ENCODE measurements at places on chromosomes 16 and 17.
A peak's percentile ranks its signal among the peaks of the same experiment; 100 is the strongest.

DNA sequence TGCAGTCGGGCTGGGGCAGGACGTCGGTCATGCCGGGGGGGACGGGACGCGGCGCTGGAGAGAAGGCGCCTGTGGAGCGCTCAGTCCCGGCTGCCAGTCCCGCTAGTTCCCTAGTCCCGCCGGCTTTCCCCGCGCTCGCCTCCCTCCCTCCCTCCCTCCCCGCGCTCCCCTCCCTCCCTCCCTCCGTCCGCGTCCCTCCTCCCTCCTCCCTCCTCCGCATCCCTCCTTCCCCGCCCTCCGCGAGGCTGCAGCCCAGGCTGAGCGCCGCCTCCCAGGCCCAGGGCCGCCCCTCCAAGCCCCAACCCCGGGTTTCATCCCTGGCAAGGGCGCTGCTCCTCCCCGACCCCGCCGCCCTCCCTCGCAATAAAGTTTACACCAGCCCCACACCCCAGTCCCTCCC lies 34.8 kb downstream of the TIMM22 start:
- no peak for DNase-seq

DNA sequence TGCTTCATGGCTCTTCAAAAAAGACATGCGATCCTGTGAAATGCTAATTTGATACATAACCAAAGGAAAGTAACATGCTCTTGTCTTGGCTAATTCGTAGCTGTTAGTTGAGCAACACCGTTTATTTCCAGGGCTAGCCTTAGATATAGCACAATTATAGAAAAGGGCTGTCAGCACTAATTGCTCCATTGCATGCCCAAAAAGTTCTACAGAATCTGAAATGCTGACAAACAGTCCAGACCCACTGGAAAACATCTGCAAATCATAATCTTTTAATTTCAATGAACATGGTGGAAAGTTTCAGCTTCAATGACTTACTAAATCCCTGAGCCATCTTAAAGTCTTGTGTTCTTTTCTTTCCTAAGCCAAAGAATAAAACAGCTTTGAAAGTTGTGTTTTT lies 42.9 kb upstream of the NUDT7 start:
- DNase-seq: no peak

GRCh38 chr16:68369697-68370580 lies 59.1 kb downstream of the PRMT7 start:
- peak; percentile 70 for DNase-seq

- DNase-seq: no peak
Observed at GRCh38 chr17:9251273-9251672, 230.0 kb downstream of the NTN1 start.

DNA sequence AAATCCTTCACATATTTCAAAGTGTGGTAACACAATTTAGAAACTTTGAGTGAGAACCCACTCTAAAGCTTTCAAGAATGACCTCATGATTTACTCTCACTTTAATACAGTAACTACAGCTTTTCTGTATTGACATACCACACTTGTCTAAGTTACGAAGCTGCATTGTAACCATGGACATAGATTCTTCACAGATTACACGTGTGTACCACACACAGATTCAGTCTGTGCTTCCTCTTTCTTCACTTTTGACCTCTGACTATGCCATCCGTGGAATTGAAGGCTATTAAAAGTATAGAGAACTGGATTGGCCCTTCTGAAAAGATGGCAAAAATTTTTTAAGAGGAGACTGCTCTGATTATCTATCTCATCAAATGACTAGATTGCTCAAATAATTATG lies 172.7 kb downstream of the TANC2 start:
- DNase-seq: no peak

DNA sequence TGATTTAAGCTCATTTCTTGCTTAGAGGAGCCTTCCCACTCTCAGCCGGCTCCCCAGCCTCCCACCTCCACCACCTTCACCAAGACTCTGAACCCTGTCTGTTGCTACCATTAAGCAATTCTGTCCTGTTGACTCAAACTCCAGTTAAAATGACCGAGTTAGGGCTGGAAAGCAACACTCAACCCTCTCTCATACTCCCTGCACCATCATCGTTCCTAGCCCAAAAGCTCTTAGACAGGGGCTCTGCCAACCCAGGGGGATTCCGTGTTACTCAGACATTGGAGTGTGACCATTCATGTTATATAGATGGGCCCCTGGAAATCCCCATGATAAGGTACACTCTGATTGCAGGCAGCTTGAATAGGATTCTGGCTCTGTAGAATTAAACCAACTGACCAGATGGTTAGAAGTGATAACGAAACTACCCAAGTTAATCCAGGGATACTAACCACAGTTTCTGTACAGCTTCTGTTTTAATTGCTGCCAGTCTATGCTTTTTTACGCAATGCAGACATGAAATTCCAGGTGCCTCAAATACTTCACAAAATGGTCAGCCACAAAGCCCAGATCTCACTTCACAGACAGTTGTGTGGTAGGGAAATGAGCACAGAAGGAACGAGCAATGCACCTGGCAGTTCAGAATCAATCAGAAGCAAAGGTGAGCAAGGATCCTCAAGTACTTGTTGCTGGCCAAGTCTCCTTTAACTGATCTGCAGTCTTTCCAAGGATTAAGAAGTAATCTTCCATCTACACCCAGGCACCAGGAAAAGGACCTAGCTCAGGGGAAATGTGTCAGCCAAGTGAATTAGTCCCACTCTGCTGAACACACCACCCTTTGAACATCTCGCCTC lies 2.1 kb downstream of the SSTR2 start:
- DNase-seq: no peak

- no peak for DNase-seq
Observed at GRCh38 chr17:67801626-67802175, 23.6 kb upstream of the BPTF start.

DNA sequence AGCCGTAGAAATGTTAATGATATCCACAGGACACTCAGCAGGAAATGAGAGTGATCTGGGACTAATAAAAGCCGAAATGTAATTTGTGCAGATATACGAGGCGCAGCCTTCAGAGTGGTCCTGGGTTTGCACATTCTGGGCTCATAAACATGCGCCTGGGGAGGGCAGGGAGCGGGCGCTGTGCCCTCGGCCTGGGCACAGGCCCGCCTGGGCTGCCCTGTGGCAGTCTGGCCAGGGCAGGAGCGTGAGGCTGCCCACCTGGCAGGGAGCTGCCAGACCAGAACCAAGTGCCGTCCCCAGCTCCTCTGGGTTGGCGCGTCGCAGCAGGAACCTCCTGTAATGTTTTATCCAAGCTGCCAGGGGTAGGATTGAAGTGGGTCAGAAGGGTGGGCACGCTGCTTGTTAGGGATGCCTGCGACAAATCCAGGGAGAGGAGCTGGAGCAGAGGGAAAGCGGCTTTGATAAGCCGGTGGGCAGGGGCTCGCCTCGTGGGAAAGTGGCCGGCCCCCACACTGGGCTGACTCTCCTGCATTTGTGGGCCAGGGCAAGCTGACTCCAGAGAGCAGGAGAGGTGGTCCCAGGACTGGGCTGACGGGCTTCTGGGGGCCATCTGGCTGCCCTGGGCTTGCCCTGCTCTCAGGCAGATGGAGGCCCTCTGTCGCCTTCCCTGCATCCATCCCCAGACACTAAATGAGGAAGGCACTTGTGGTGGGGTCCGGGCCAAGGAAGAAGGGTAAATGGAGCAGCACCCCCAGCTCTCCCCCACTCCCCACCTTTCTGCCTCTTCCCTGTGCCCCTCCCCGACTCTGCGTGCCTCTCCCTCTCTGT lies 45.9 kb downstream of the SREBF1 start:
- DNase-seq: no peak

DNA sequence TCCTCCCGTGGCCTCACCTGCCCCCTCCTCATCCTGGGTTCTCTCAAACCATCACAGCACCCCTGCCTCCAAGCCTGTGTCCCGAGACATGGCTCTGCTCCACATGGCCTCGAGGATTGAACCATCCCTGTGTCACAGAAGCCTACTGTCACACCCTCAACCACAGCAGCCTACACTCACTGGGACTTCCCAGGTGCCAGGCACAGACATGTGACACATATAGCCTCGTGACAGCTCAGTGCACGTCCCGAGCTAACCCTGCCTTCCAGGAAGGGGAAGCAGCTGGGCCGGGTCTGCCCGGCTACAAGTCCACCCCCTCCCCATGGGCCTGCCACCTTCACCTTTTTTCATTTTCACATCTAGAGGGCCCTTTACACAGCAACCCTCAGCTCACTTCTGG lies 238.3 kb downstream of the CPPED1 start:
- DNase-seq: no peak

DNA sequence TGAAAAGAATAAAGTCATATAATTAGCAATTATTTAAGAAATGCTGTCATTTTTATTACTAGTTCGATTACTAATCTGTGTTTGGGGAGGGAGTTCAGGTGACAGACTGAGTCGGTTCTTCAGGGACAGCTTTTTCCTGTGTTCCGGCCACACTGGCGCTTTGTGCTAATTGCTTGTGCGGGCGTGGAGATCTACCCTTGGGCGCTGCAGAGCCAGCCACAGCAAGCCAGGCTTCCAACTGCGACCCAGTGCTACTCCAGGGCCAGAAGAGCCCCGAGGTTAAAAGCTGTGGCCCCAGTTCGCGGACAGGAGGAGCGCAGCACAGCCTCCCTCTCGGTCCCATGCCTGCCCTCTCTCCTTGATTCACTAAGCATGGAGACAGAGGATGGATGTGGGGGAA lies 6.5 kb upstream of the OR2C1 start:
- DNase-seq: no peak

GRCh38 chr17:2011411-2012371 lies 13.4 kb downstream of the RTN4RL1 start:
- no peak for DNase-seq

DNA sequence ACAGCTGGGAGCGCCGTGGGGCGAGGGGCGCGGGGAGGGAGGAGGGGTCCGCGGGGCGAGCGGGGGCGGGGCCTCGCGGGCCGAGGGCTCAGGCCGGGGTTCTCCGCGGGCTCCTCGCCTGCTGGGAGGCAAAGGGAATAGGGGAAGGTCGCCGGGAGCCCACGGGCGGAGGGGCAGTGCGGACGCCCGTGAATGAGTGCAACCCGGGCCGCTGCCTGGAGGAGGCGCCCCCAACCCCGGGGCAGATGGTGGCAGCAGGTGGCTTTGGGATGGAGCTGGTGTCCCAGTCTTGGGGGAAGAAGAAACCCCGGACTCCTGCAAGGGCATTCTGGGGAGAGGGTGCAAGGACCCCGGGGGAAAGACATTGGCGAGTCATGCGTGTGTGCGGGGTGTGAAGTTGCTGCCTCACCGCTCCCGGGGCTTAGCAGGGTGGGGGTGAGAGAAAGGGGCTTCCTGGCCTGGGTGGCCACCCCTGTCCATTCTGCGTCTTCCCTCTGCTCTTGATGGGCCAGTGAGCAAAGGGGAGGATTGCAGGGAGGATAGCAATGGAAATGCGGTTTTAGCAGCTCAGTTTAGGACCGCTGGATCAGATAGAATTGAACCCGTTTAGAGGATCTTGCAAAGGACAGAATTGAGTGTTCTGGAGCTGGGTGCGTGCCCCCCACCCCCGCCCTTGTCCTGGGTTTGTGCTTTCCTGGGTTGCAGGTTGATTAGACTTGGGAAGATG lies 526 bp downstream of the KIAA0513 start:
- peak; percentile 48 for DNase-seq

DNA sequence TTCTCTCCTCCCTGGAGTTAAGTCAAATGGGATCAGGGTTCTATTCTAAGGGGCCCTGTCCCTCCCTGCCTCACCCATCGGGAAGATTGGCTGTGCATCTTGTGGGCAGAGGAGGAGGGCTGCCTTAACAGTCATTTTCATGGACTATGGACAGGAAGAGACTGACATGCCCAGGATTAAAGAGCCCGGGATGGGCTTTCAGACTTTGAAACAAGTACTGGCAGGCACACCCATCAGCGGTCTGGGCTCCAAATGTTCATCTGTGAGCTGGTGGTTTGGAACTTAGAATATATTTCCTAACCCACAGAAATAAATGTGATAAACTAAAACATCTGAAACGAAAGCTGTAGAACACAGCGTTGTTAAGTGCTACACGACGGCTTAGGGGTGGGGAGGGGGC lies 6.5 kb downstream of the SLC6A4 start:
- DNase-seq: no peak

DNA sequence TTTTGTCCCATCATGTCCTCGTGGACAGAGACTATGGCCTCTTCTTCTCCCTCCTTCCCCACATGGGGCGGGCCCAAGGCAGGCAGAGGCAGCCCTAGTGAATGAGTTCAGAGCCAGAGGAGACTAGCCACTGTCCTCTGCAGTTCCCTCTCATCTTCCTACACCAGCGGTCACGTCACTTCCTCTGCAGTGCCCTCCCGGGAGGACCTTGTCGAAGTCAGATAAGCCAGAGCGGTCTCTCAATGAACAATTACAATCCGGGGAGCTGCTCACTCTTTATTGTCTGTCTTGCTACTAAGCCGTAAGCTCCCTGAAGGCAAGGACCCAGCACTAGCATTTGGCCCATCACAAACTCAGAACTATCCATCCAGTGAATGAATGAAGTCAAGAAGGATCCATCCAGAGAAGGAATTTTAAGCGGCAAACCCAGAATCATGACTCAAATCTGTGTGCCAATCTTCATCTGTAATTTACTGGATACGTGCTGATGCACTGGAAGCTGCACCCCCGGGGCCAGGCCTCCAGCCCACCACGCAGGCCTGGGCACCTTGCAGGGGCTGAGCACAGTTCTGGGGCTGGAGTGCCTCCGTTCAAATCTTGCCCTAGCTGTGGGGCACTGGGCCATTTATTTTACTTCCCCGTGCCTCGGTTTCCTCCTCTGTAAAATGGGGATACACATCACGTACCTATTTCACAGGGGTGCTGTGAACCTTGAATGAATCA lies 18.1 kb downstream of the ZNF423 start:
- DNase-seq: no peak

DNA sequence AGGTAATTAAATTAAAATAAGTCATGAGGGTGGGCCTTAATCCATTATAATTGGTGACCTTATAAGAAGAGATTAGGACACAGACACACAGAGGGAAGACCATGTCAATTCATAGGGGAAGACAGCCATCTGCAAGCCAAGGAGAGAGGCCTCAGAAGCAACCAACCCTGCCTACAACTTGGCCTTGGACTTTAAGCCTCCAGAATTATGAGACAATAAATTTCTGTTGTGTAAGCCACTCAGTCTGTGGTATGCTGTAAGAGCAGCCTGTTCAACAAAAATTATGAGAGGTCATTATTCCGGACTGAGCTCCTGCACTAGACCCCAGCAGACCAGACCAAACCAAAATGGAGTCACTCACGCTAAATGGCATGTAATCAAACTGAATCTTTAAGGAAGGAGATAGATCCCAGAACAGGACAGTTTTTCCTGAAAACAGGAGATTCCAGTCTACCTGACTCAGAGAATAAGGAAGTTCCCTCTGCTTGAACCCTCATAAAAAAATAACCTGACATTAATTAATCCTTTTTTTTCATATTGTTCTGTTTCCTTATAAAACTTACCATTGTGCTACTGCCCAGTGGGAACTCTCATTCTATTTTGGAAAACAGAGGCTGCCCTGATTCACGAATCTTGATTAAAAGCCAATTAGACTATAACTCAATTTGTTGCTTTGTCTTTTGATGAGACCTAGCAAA lies 74.3 kb downstream of the DNAH3 start:
- no peak for DNase-seq

Data from stimulated activated CD8-positive, alpha-beta memory T cell treated with anti-CD3 and anti-CD28 coated beads, Interleukin-4, amount 100 ng/mL, for 48 hours (primary cell).